ENCODE measurements at places on chromosomes 16 and 17.

GRCh38 chr17:47969930-47970724 is 786 bp upstream of the CDK5RAP3 start:
- no peak for DNase-seq

DNA sequence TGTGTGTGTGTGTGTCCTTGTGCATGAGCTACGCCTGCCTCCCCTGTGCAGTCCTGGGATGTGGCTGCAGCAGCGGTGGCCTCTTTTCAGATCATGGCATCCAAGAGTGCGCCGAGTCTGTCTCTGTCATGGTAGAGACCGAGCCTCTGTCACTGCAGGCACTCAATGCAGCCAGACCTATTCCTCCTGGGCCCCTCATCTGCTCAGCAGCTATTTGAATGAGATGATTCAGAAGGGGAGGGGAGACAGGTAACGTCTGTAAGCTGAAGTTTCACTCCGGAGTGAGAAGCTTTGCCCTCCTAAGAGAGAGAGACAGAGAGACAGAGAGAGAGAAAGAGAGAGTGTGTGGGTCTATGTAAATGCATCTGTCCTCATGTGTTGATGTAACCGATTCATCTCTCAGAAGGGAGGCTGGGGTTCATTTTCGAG is 22.5 kb downstream of the STAT5A start:
- no peak for DNase-seq

DNA sequence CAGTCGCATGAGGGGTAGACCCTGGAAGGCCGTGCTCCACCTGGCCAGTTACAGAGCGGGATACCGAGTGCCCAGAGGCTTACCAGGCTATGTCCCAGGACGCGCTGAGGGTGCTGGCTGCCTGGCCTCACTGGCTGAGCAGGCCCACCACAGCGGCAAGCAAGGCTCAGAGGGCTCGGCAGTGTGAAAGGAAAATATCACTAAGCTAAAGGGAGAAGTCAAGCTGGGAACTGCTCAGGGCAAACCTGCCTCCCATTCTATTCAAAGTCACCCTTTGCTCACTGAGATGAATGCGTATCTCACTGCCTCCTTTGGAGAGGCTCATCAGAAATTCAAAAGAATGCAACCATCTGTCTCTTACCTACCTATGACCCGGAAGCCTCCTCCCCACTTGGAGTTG is 37.4 kb downstream of the CCDC57 start:
- no peak for DNase-seq

DNA sequence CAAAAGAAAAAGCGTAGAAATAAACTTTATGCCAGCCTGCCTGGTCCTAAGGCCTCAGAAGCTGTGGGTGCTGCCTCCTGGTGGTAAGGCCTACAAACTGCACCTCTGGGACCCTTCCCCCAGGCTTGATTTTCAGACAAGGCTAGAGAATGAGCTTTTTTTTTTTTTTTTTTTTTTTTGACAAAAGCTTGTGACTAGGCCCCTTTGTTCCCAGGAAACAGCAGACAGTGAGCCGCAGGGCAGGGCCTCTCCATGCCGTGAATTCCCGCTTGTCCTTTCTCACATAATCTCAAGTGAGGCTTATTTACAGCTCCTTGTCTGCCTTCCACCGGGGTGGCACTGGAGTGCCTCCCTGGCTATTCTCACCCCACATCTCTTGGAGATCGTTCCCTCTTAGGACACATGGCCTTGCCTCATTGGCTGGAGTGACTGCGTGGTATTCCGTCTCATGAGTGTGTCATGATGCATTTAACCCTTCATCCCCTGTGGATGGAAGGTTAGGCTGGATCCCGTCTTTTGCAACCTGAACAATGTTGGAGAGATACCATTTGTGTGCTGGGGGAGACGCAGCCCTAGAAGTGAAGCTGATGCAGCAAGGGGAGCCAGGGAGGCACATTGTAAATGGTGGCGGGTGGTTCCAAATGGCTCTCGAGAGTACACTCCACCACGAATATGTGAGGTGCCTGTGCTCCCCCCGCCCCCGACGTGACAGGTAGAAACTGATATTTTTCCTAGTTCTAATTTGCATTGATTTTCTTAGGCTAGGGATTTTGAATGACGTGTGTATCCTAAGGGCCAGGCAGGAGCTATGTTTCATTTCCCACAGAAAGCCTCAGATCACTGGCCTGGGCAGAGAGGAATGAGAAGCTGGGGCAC is 49.6 kb downstream of the USP22 start:
- DNase-seq: peak; percentile 83

DNA sequence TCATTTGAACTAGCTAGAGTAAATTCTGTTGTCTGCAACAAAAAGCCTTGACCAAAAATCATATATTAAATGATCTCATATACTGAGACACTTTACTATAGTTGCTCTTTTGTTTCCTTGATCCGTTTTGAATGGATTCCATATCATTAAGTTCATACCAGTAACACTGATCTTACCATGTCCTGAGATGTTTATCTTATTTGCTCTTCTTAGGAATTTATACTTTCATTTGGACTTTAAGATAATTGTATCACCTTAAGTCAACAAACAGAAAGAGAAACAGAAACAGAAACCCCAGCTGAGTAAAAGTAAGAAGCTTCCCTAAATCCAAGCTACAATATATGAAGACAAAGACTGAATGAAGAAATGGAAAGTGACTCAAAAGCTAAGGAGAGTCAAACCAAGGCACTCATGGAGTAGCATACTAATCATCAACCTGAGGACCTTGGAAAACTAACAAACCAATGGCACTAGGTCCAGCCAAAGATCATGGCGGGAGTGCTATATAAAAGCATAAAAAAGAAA is 106.5 kb upstream of the COX10 start:
- DNase-seq: no peak
